ENCODE measurements at places on chromosomes 4 and X. TPM values are rescaled to one million over a fixed set of nuclear protein-coding genes. Genes with fewer than 3 reads are reported as not detected.

RPA4 gene
- total RNA-seq, result 2.5 TPM

GRCh38 chr4:165810726-165811125, 62.3 kb upstream of the TLL1 start:
- no peak for DNase-seq

- no peak for DNase-seq
Observed at GRCh38 chr4:2515830-2516550, 20.5 kb upstream of the FAM193A start.

DNA sequence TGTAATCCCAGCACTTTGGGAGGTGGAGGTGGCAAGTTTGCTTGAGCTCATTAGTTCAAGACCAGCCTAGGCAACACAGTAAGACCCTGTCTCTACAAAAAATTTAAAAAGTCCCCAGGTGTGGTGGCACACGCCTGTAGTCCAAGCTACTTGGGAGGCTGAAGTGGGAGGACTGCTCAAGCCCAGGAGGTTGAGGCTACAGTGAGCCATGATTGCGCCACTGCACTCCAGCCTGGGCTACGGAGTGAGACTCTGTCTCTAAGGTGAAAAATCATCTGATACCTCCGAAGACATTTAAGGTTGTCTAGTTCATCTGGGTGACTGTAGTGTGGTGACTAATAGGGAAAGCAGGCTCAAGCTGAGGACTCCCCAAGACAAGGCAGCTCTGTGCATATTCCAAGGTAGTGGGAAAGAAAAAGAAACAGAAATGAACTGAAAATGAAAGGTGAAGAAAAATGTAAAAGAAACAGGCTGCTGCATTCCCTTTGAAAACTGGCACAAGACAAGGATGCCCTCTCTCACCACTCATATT, 23.3 kb downstream of the FRYL start:
- no peak for DNase-seq

NR3C2 gene
- 11.5 TPM for total RNA-seq

All from liver (tissue), 10 donors.